CD4-positive, CD25-positive, alpha-beta regulatory T cell (primary cell): ENCODE measurements at places on chromosomes 3 and 15.

DNA sequence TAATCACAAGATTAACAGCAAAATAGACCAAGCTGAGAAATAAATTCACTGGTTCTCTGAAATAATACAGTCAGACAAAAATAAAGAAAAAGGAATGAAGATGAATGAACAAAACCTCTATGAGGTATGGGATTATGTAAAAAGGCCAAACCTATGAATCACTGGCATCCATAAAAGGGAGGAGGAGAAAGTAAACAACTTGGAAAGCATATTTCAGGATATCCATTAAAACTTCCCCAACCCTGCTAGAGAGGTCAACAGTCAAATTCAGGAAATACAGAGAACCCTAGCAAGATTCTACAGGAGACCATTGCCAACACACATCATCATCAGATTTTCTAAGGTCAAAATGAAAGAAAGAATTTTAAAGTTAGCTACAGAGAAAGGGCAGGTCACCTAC, 649.7 kb upstream of the CBLB start:
- H3K4me1 ChIP-seq, result no peaks in the 10 kb centered on the region
- H3K27me3 ChIP-seq, result no peaks in the 10 kb centered on the region
- DNase-seq, result no peak
- no peak overlapping the region for H3K27ac ChIP-seq

DNA sequence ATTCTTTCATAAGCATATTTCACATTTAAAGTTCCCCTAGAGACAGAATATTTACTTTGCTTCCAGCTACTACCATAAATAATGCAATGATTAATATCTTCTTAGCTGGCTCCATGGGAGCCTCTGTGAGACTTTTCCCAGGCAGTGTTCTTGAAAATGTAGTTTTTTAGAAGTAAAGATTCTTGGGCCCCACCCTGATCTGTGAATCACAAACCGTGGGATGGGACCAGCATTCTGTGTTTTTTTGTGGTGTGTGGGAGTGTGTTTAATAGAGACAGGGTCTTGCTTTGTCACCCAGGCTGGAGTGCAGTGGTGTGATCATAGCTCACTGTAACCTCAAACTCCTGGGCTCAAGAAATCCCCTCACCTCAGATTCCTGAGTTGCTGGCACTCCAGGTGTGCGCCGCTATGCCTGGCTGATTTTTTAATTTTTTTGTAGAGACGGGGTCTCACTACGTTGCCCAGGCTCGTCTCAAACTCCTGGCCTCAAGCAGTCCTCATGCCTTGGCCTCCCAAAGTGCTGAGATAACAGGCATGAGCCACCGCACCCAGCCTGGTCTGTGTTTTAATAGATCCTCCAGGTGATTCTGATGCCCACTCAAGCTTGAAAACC, 83.0 kb downstream of the KLHL25 start:
- no peak for DNase-seq
- no peaks in the 10 kb centered on the region for H3K27me3 ChIP-seq
- no peak overlapping the region for H3K27ac ChIP-seq
- peaks cover 31% of the 10 kb centered on the region for H3K4me1 ChIP-seq
- no peak overlapping the region for H3K4me3 ChIP-seq

DNA sequence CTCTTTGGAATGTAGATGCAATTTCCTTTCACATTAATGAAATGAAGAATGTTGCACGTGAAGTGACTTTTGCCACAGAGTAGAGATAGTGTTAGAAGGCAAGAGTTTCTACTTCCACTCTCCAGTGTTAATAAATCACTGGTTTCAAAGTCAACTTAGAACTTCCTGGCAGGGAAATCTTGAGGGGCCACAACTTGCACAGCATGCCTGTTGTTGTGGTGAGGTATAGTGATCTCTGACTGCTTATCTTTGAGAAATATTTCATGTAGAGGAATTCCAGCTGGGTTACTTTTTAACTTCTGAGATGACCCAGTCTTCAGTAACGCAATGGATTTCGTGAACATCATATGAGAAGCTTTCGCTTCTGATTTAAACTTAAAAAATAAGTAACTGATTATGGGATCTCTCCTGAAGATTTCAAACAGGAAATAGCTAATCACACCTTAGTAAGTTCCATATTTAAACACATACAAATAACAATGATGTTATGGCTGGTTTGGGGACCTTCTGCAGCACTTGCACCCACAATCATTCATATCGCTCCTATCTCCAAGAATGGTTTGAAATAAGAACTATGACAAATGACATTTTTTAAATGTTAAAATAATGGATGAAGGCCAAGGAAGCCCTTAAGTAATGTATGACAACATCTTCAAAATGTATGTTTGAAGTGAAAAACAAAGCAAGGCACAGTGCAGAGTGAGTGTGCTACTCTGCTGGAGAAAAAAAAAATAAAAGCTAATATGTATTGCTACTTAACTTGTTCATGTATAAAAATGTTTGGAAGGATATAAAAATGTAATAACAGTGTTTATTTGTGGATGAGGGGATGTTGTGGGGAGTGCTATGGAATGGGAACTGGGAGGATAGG, 726.5 kb upstream of the NECTIN3 start:
- no peaks in the 10 kb centered on the region for H3K27me3 ChIP-seq
- H3K4me1 ChIP-seq, result no peaks in the 10 kb centered on the region
- DNase-seq, result no peak
- no peak overlapping the region for H3K4me3 ChIP-seq

- no peak overlapping the region for H3K4me3 ChIP-seq
- H3K4me1 ChIP-seq, result no peaks in the 10 kb centered on the region
- DNase-seq, result no peak
- no peaks in the 10 kb centered on the region for H3K27me3 ChIP-seq
- H3K36me3 ChIP-seq, result no peaks in the 10 kb centered on the region
- no peak overlapping the region for H3K27ac ChIP-seq
Measured at GRCh38 chr15:36810656-36811449, 231.4 kb downstream of the CDIN1 start.
